ENCODE measurements at places on chromosomes 5 and 9.
A peak's percentile ranks its signal among the peaks of the same experiment; 100 is the strongest.

DNA sequence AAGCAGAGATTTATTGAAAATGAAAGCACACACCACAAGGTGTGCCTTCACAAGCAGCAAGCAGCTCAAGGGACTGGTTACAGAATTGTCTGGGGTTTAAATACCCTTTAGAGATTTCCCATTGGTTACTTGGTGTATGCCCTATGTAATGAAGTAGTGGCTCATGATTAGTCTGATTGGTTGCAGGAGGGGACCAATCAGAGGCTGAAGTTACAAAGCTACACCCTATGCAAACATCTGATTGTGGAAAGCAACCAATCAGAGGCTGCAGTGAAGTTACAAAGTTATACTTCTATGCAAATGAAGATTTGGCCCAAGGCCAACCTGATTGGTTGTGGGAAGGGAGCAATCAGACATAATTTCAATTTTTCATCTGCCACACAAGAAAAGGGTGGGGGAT, 119.9 kb downstream of the C9orf152 start:
- DNase-seq: no peak

DNA sequence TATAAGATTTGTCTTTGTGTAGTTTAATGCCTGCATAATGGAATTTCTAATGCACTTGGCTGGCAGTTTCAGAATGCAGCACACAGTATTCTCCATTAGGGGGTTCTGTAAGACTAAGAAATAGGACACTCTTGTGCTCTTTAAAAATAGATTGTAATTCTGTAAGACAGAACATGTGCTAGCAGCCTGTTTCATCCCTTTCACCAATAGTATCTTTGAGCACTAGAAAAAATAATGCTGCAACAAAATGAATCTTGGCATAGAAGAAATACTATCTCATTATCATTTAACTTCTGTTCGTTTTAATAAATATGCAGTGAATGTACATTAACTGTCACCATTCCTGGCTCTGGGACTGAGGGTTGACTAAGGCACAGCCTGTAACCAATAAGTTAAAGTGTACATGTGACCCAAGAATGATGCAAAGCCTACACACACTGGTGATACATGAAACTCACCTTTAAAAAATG, 23.8 kb upstream of the ZNF622 start:
- DNase-seq: peak; percentile 77

DNA sequence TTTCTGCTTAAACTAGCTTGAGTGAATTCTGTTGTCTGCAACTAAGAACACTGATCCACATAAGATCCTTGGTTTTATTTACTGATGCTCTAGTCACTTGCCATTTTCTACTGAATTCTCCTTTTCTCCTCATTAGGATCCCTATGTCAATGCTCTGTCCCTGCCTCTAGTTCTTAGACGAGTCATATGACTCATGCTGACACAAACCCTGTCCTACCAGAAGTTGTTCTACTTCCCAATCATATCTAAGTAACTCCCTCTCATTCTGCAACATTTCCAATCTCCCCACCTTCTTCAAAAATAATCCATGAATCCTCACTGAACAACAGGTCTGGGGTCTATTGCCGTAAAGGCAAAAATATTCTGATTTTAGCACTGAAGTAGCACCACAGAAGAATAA, 47.1 kb upstream of the DMRT1 start:
- DNase-seq: no peak

GRCh38 chr9:9754186-9754585, 858.6 kb downstream of the PTPRD start:
- DNase-seq: no peak

GRCh38 chr9:135414293-135414692, 65.3 kb upstream of the PPP1R26 start:
- DNase-seq: no peak

GRCh38 chr5:80468131-80468530, 19.8 kb upstream of the FAM151B start:
- DNase-seq: no peak

DNA sequence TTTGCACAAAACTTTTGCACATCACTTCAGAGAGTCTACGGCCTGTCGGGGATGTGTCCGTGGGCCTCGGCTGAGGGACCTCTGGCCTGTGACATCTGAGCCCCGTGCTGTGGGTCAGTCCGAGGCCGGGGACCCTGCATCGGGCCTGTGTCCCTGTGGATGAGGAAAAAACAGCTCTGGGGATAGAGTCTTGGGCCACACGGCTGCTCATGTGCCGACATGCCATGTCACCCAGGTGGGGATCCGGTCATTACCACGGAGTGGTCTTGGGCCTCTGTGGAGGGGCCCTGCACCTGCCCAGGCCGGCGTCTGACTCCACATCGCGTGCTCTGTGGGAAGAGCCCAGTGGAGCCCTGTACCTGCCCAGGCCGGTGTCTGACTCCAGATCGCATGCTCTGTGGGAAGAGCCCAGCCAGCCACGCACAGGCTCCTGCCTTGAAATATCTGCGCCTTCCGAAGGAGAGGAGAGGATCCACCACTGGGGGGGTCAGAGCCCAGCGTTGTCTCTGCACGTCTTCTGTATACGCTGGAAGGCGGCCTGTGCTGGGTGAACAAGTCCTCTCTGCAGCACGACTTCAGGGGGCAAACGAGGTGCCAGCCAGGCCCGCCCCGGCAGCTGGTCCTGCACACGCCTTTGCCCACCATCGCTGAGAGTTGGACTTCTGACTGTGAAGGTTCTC, 27.5 kb upstream of the IRX4 start:
- no peak for DNase-seq

GRCh38 chr5:174720612-174721529, 3.5 kb upstream of the MSX2 start:
- no peak for DNase-seq

GRCh38 chr9:126306071-126306647, 20.5 kb upstream of the MVB12B start:
- DNase-seq: no peak

DNA sequence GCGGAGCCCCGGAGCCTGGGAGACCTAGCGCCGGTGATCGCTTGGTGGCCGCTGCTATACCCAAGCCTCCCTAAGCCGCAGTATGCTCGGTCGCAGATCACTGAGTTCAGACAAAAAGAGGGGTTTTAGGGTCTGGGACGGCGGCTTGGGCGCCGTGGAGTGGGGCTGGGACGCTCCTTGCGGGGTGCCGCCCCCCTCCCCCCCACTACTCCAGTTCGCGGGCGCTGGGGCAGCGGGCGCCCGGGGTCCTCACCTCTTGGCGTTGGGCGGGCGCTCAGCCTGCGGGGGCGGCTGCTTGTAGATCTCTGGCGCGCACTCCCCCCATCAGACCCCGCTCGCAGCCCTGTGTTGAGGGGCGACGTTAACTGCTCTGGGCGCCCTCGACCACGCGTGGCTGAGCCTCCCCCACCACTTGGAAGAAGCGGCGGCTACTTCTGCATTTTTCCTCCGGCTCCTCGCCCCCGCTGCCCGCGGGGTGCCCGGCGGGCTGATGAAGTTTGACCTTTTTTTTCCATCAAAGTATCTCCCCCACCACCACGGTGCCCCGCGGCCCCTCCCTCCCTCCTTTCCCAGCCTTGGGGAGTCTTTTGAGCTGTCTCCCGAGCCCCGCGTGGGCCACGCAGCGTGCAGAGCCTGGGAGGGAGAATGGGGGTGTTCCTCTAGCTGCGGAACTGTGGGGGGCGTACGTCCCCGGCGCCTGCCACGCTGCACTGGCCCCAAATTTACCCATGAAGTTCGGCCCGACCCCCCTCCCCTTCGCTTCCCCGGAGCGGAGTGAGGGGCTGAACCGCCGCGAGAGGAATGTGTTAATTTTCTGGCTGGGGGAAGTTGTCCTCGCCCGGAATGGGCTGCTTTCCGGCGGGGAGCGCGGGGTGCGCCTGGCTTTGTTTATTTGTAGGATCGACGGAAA, 1.2 kb downstream of the CXXC5 start:
- DNase-seq: no peak

DNA sequence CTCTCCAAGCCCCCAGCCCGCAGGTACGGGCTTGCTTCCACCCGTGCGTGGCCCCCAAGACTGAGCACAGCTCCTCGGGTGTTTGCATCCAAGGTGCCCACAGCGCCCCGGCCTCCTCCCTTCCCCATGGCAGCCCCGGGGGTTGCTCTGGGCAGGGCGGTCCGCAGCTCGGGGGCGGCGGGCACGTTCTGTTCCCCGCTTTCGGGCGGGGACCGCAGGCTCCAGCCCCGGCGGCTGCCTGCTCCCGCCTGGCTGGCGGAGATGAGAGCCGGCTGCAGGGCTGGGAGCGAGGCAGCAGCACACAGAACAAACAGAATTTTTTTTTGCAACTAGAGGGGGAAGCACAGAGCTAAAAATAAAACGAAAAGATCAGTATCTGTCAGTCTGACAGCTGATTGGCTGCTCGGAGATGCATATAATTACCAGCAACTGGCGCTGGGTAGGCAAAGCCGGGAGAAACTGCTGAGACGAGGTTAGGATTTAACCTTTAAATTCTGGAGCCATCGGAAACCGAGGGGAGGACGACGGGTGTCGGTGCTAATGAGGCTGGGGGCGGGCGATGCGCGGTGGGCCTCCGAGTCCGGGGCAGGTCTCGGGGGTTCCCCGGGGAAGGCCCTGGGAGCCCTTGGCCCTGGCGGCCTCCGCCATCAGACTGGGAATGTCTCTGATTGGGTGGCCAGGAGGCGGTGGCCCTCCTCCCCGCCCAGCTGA, 142.7 kb upstream of the IER5L start:
- peak; percentile 95 for DNase-seq

- no peak for DNase-seq
Measured at GRCh38 chr9:112149211-112149610, 25.9 kb downstream of the SUSD1 start.

DNA sequence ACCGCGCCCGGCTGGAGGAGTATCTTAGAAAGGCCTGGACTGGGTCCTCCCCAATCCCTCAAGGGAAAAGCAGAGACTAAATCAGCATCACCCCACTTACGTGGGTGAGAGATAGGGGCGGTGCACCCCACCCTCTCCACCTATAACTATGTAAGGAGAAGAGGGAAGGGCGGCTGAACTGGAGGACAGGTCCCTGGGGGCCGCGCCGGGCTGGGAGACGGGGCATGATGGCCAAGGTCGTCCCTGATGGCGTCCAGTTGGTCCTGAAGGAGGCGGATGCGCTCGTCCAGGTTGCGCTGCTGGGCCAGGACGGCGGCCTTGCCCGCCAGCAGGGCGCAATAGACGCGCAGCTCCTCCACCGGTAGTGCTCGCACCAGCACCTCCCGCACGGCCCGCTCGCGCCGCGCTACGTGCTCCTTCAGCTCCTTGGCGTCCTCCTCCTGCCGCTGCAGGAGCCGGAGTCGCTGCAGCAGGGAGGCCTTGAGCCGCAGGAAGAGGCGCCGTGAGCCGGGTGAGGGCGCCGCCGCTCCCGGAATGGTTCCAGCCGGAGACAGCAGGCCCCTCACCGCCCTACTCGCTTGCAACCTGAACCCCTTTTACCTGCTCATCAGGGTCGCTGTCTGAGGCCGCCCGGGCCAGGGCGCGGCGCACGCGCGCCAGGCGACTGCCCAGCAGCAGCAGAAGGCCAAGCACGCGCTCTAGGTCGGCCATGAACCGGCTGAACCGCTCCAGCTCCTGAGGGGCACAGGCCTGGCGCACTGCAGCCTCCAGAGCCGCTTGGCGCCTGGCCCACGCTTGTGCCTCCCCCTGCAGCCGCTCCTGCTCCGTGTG, 7.6 kb downstream of the SHROOM1 start:
- DNase-seq: peak; percentile 44

- DNase-seq: no peak
Measured at GRCh38 chr9:76730801-76731200, 33.4 kb upstream of the PCA3 start.

DNA sequence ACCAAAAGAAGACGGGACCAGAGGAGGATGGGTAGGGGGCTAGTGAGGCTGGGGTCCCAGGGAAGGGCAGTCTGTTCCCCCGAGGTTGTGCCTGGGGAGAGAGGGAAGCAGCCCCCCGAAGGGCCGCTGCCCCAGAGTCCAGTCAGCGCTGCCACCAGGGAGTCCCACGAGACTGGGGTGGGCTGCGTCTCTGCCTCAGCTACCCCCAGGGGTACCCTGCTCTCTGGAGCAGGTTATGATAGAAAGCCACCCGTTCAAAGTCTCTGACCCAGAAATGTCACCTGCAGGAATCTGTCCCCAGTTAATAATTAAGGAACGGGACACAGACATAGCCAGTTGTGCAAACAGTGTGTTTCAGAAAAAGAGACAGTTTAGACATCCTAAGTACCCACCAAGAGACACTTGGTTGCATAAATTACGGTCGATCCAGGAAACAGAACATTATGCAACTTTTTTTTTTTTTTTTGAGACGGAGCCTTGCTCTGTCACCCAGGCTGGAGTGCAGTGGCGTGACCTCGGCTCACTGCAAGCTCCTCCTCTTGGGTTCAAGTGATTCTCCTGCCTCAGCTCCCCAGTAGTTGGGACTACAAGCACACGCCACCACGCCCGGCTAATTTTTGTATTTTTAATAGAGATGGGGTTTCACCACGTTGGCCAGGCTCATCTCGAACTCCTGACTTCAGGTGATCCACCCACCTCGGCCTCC, 10.7 kb upstream of the AGPAT2 start:
- DNase-seq: no peak

GRCh38 chr5:40678026-40678425, 1.7 kb upstream of the PTGER4 start:
- no peak for DNase-seq

- peak; percentile 29 for DNase-seq
Measured at GRCh38 chr5:52693280-52693679, 94.4 kb upstream of the ITGA1 start.

- DNase-seq: no peak
Measured at GRCh38 chr9:124477648-124478285, 27.5 kb downstream of the ADGRD2 start.

GRCh38 chr5:141615991-141616720, 2.6 kb downstream of the DIAPH1 start:
- no peak for DNase-seq

DNA sequence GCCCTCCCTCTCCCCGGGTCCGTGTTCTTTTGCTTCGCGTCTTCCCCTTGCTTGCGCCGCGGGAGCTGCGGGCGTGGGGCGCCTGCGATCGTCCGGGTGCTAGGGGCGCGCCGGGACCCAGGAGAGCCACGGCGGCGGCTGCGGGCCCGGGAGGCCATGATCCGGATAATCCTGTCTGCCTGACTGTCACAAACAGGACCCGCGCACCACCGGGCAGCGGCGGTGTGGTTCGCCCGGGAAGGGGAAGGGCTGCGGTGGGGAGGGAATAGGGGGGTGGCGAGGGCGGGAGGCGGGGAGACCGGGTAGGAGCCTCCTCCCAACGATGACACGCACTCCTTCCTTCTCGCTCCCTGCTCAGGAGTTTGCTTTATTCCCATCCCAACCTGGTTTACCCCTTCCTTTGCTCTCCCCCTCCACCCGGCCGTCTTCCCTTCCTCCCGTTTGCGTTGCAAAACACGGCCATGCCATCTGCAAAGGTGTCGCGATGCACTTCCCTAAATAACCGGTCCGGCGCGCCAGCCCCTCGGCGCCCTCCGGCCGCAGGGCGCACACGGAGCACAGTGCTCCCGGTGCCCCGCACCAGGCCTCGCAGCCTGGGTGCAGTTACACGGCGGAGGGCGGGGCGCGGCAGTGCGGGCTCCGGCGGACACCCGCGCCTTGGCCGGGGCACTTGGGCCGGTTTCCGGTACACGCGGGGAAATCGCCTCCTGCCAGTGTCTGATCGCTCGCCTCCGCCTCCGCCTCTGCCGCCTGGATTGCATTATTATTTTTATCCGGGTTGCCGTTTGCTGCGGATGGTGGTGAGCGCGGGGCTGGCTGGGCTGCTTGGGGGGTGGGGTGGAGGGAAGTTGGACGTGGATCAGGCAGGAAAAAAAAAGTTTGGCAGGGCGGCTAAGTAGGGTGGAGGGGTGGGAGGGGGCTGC, 1.5 kb downstream of the SMARCA2 start:
- peak; percentile 86 for DNase-seq

GRCh38 chr5:150575745-150576448, 64.6 kb upstream of the SYNPO start:
- DNase-seq: no peak
